HCEC 1CT (cell line): ENCODE measurements at places on chromosomes 6 and 20.

DNA sequence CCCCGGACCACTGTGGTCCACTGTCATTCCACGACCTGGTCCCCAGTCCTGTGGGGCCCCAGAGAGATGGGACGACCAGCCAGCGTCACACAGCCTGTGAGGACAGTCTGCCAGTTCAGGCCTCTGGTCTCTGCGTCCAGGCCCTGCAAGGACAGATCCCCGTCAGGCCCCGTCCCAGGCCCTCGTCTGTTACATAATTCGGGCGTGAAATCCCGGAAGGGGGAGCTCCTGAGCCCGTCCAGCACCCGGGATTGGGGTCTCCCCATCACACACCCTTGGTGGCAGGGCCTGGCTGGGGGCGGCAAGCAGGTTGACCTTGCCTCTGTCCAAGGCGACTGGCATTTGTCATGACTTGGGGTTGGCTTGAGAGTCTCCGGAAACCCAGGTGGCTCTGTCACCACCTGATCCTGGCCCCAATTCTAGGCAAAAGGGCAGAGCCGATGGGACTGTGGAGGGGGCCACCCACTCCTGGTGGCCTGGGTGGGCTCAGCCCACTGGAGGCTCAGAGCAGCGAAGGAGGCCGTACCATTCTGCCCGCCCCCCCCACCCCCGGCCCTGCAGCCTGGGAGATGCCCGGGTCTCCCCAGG, 73.8 kb upstream of the GATA5 start:
- DNase-seq: no peak

- DNase-seq: no peak
Observed at GRCh38 chr6:51562198-51562597, 525.2 kb downstream of the PKHD1 start.

- DNase-seq: no peak
Observed at GRCh38 chr6:130369831-130370230, 4.0 kb downstream of the TMEM200A start.

GRCh38 chr6:28683945-28684538, 158.4 kb downstream of the GPX5 start:
- peak; percentile 55 for DNase-seq

- no peak for DNase-seq
Observed at GRCh38 chr6:52531834-52532233, 45.0 kb downstream of the TRAM2 start.

DNA sequence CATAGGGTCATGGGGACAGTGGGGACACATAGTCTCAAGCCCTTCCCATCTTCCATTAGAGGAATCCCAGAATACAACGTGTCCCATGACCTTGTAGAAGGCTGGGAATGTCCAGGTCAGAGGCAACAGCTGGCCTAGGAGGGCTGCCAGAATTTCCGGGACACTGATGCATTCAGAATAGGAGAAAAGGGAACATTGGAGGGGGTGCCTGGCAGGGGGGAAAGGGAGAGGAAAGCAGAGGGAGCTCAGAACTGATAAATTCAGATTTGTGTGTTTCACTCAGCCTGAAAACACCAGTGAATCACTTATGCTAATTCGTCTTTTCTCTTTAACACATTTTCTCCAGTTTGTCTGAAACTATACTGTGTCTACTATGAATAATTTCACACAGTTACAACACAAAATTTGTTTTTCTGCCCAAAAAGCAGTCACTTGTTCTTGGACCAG, 35.5 kb upstream of the BMP2 start:
- no peak for DNase-seq

DNA sequence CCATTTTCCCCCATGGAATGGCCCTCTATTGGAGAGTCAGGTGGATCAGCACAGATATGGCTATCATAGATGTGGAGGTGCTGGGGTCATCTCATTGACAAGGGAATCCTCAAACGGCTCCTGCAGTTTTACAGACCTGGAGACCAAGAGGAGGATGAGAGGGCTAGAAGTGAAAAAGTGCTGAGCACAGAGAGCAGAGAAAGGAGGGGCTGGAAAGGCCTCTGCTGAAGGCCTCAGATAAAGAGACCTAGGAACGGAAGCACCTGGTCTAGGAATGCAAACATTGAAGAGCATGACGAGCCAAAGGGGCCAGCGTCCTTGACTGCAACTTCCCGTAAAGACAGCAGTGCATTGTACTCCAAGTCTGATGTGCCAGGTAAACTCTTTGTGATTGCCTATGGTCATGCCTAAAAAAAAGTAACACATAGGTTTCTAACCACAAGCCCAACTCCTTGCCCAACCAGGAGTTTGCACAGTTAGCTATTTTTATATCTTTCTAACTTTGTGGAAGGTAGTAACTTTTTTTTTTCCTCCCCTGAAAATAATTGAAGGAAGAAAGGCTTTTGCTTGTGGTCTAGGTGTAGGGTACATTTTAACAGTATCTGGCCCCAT, 15.2 kb downstream of the RSPH4A start:
- no peak for DNase-seq

DNA sequence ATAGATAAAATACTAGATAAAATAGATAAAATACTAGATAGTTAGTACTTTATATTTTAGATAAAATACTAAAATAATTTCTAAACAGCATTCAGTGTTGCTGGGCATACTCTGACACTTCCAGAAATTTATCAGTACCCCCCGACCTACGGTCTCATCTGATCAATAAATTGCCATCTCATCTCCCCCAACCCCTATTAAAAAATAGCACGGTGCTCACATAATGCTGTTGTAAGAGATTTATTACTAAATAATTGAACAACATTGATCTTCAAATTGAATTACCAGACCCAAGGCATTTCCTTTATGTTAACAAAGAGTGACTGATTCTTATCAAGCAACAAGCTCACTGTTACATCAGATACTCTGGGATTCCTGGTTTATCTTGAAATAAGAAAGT, 300.9 kb downstream of the CBLN4 start:
- DNase-seq: no peak

GRCh38 chr6:17771609-17772008, 64.9 kb upstream of the NUP153 start:
- DNase-seq: no peak

DNA sequence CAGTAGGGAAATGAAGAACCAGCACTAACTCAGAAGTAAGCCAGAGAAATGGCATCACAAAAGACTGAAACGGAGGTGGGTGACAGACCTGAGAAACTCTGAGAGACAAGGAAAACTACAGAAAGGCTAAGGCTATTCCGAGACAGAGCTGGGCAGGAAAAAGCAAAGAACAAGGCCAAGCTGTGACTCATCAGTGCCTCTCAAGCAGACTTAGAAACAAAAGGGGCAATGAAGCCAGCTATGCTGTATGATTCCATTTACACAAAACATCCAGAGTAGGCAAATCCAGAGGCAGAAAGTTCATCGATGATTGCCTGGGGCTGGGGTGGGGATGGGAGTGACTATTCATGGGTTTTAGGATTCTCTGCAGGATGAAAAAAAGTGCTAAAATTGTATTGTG, 50.0 kb downstream of the SLC23A2 start:
- DNase-seq: peak; percentile 69

DNA sequence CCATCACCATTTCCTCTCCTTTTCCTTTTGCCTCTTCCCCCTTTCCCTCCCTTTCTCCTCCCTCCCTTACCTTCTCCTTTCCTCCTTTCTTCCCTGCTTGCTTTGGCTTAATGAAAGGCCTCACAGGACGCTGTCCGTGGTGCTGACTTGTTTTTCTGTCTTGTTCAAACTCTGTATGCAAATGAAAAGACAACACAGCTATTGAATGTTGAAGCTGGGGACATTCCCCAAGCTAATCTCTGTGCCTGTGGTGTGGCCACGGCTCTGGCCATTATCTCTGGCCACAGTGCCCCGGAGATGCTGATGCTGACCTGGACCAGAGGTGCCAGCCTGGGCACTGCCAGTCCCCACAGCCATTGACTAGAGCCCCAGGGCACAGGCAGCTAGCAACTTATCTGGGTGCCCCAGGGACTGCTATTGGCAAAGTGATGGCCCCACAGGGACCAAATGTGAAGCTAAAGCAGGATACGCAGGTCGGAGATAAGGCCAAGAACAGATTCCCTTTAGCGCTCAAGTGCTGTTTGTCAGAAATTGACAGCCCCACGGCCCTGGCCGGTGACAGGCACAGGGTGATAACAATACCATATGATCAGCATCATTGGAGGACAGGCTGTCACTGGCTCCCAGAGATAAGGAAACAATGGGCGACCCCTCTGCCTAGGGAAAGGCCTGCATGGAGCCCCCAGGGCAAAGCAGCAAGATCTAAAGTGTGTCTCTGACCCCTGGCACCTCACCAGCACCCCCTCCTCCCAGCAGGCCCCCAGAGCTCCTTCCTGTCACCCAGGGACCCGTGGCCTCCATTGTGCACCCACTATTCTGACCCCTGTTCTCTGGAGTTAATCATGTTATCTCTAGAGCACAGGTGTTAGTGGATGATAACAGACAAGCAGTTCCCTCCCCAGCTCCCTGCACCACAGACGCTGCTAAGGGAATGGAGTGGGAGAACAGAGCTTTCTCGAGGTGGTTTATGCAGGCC, 31.6 kb upstream of the SLC32A1 start:
- DNase-seq: peak; percentile 36

DNA sequence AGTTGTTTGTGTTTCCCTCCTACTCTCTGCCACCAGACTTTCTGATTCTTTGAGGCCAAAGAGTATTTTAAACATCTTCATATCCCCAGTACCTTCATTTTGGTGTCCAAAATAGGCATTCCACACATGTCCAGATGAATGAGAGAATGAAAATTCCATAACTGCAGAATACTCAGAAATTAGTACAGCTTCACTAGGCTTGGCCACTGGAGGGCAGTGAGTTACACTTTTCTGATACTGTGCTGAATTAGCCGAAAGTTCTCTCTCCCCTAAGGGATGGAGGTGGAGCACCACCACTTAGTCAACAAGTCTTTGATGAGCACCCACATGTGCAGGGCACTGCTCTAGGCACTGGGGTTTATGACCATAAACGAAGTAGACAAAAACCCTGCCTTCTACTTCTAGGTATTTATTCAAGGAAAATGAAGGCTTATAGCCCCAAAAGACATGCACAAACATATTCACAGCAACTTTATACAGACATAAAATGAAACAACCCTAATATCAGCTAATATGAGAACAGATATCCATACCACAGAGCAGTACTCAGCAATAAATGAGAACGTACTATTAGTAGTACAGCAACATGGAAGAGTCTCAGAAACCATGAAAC, 46.1 kb upstream of the TMEM217 start:
- peak; percentile 40 for DNase-seq

- DNase-seq: peak; percentile 14
Observed at GRCh38 chr20:37989601-37990295, 43.5 kb downstream of the TTI1 start.

GRCh38 chr6:110523451-110524021, 47.1 kb upstream of the SLC22A16 start:
- DNase-seq: peak; percentile 22

DNA sequence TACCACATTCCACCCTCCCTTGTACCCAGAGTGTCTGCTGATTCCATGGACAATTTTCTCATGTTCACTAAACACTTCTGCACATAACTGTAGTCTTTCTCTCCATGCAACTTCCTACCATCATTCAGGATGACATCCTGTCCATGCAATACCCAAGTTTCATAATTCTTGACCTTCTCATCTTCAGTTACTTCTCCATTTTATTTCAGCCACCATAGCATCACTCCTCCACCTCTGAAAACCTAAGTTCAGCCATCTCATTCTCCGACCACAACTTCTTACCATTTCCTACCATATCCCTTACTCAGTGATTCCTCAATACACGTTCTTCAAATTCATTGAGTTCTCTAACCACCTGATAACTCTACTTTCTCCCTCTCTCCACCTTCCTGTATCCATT, 216.5 kb upstream of the TENT5A start:
- DNase-seq: no peak

DNA sequence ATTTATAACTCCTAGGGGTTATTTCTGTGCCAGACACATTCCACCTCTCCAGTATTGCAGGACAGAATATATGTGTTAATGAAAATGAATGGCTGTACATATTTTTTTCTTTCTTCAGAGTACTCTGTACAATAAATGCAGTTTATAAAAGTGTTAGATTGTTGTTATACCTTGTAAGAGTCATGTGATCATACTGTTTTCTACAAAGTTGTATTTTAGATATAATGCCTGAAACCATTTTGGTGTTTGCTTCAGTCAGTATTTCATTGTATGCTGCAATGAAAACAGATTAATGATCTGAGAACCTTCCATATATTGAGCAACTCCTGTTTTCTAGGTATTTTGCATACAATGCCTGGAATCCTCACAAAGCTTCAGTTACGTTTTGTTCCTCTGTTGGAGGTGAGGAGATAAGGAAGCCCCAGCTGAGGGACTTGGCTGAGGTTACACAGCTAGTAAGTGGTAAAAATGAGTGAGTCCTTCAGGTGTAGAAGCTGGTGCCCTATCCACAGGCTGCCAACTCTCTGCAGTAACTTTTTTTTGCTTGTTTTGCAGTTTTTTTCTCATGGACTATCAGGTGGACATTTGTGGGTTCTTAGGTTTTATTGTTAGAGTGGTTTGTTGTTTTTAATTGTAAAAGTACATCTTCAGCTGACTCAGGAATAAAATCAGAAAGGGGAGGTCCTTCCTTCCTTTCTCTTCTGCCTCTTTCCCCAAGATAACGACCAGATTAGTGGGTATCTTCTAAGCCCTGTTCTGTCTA, 11.6 kb downstream of the PDCD2 start:
- no peak for DNase-seq

GRCh38 chr6:138833816-138834539, 38.1 kb downstream of the ECT2L start:
- DNase-seq: no peak

- peak; percentile 64 for DNase-seq
Observed at GRCh38 chr6:29797135-29797534, 30.5 kb upstream of the HLA-G start.

GRCh38 chr6:14827354-14827753, 418.5 kb upstream of the JARID2 start:
- no peak for DNase-seq

DNA sequence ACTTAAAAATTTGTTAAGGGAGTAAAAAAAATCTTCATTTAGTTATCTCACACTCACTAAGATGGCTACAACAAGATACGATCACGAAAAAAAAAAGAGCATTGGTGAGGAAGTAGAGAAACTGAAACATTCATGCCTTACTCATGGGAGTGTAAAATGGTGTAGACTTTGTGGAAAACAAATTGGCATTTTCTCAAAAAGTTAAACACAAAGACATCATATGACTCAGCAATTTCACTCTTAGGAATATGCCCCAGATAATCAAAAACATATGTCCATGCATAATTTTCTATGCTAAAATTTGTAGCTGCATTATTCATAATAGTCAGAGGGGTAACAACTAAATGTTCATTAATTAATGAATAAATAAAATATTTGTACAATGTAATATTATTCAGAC, 120.9 kb upstream of the IRAK1BP1 start:
- DNase-seq: peak; percentile 82

- DNase-seq: no peak
Observed at GRCh38 chr6:153572371-153572770, 441.3 kb upstream of the RGS17 start.

- DNase-seq: no peak
Observed at GRCh38 chr20:44838521-44838920, 28.2 kb upstream of the RIMS4 start.
